SW 1271 (cell line): ENCODE measurements at places on chromosomes 11 and 22.

DNA sequence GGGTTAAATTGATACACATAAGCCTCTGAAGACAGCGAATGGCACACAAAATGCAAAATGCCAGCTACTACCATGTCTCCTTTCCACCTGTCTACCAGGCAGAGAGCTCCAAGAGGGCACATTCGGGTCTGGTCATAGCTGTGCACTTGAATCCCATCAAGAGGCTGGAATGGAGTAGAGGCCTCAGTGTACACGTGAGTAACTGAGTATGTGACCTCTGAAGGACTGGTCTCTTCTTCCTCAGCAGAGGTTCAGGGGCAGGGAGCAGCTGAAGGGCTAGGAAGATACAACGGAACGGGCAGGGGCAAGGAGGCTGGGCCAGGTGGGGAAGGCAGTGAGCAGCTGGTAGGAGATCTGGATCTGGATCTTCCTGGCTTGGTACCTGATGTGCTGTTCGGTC, 56.3 kb upstream of the PHOX2A start:
- no peak for DNase-seq

DNA sequence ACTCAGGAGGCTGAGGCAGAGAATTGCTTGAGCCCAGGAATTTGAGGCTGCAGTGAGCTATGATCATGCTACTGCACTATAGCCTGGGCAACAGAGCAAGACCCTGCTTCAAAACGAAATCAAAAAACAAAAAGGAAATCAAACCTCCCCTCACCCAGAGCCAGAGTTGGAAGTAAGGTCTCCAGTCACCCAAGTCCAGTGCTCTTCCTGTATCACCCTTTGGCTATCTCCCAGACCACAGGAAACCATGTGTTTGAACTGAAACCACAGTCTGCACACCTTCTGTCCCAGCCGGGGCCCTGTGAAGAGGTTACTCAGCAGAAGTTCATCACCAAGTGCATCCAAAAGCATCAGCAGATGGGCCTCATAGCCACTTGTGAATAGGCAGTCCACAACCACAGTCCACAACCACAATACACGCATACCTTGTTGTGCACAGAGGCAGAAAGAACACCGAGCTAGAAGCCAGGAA, 4.6 kb downstream of the MYH9 start:
- peak; percentile 53 for DNase-seq

DNA sequence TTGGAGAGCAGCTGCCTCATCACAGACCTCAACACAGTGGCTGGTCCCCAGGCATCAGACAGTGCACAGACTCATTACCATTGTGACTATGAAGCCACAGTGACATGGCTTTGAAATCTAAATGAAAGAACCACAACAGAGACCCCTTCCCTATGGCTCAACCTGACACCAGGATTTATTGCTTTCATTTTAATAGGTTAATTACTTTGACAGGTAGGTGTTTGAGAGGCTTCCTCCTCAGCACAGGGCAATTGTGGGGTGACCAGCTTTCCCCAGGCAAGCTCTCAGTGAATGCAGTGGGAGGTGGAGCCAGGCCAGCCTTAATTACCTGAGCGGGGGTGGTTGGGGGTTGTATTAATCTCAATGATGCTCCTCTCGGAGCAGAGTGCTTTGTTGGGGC, 102.3 kb downstream of the CHST1 start:
- no peak for DNase-seq

DNA sequence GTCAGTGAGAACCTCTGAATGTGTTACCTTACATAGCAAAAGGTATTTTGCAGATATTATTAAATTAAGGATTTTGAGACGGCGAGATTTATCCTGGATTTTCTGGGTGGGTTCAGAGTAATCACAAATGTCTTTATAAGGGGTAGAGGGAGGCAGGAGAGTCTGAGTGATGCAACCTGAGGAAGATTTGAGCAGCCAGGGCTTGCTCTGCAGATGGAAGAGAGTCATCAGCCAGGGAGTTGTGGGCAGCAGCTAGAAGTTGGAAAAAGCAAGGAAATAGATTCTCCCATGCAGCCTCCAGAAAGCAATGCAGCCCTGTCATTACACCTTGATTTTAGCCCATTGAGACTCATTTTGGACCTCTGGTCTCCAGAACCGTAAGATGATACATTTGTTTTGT, 4.1 kb upstream of the WDR74 start:
- DNase-seq, result no peak

DNA sequence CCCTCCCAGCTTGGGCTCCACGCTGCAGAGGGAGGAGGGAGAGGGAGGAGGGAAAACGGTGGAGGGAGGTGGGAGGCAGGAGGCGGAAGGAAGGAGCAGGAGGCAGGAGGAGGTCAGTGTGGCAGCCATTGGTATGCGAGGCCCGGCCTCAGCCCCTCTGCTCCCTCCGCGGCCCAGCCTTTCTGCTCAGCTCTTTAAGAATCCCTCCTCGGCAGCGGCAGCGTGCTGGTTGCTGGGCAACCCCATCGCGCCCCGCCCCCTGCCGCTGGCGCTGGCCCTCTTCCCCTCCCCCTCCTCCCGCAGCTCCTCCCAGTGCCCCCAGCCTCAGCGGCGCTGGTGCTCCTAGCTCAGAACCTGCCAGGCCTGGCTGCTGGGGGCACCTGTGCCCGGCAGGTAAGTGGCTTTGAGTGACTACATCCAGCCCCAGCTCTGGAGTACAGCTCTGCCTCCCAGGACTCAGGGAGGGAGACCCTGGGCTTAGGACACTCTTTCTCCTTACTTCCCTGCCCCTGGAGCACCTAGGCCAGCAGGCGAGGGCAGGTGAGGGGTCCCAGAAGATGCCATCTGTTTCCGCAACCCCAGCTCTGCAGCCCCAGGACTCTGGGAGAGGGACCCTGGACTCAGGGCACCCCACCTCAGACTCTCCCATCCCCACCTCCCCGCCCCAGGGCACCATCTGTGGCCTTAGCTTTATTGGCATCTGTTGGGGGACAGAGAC, 7.2 kb upstream of the FLRT1 start:
- no peak for DNase-seq

- DNase-seq, result peak; percentile 25
Observed at GRCh38 chr11:126607374-126607773, 251.9 kb downstream of the ST3GAL4 start.

DNA sequence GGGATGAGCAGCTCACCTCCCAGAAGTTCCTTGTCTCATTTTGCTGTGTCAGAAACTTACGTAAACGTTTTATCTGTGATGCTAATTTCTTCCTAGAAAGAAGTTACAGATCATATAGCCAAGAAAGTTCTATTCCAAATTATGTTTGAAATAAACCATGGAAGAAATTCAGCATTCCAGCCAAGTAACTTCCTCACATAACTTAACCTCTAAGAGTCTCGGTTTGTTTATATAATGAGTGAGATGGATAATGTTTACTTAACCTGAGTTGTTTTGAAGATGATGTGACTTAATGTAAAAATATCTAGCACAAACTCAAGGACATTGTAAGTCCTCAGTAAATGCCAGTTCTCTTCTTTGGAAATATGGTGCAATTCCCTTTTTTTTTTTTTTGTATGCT, 8.9 kb upstream of the MUC15 start:
- no peak for DNase-seq

GRCh38 chr22:21673534-21674321, 7.9 kb downstream of the PPIL2 start:
- no peak for DNase-seq

- no peak for DNase-seq
Observed at GRCh38 chr22:44431256-44431655, 66.8 kb downstream of the RTL6 start.

DNA sequence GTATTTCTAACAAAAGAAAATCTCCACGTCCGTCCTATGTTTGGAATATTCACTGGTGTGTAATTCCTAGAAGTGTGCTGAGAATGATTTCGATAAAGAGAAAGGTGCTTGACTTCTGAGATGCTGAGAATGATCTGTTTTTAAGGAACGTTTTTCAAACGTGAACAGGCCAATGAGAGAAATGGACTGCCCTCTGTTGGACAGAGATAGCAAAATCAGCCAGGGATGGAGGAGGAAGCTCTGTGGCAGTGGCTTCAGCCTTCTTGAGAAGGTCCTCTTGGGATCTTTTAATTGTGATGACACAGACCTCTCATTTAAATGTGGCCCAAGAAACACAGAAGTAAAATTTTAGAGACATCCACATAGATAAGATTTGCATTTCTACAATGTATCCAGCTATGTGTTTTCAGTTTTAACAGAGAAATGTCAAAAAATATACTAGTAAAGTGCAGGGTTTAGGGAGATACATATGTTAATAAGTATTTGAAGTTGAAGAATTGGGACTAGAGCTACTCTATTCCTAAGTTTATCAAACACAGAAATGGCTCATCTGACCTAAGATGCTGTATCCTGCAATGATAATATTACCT, 84.0 kb upstream of the RCN1 start:
- DNase-seq, result no peak

DNA sequence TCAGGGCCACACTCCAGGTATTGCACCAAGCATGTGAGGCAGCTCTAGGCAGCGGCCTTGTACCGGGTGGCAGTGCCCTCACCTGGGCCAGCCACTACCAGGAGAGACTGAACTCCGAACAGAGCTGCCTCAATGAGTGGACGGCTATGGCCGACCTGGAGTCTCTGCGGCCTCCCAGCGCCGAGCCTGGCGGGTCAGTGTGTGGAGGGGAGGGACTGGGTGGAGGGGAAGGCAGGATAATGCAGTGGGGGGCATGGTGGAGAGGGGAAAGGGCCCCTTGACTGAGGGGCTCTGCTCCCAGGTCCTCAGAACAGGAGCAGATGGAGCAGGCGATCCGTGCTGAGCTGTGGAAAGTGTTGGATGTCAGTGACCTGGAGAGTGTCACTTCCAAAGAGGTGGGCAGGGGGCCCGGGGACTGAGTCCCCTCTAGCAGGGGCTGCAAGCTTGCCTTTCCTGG, 4.2 kb downstream of the SSH3 start:
- DNase-seq, result no peak
